Stimulated activated CD4-positive, alpha-beta T cell treated with anti-CD3 and anti-CD28 coated beads, Interleukin-15, amount 100 ng/mL, for 24 hours (primary cell): ENCODE measurements at places on chromosomes 11 and 22.

GRCh38 chr11:59678118-59678812 is 9.4 kb upstream of the PATL1 start:
- DNase-seq: no peak

DNA sequence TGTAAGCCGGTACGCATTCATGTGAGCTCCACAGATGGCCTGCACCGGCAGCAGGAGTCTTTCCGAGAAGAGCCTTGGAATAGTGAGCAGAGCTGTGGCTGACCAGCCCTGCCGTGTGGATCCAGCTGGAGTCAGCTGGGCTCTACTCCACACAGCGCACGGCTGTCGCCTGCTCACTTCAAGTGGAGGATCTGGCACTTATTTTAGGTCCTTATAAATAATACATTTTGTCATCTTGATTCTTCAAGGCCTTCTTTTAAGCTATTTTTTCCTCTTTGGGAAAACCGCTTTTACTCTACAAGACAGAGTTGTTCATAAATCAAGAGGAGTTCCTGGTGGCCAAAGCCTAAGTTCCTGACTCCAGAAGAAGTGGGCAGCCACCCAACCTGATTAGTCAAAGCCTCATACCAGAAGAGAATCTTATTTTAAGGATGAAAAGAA is 93.8 kb downstream of the KCNC1 start:
- no peak for DNase-seq

DNA sequence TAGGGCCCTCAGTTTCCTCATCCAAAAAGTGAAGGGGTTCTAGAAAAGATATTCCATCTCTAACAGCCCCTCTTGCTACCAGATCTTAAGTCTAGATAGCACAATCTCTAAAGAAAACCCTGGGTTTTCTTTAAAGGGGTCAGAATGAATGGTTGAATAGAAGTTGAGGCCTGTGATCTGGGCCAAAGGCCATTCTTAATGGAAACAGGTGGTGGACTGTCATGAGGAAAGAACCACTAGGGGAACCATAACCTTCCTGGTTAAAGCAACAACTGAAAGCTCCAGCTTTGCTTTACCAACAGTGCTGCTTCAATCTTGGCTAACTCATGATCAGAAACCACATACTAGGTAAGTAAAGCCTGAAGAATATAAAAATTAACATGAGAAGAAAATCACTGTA is 1.8 kb downstream of the CELF1 start:
- no peak for DNase-seq

DNA sequence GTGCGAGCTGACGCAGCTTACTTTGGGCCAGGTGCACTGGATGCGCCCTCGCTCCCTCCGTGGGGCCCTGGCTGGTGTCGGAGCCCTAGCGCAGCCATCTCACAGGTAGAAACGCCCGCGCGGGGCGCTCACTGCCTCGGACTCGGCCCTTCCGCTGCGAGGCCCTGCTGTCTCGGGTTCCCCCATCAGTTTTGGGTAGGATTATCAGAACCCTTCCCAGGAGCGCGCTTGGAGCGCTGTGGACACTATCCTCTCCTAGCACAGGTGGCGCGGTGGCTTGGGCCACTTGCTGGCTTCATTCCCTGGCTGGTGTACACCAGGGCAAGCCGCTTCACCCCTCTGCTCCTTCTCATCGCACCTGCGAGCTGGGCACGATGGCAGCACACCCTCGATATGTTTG is 35.7 kb upstream of the B3GAT1 start:
- no peak for DNase-seq

- no peak for DNase-seq
Observed at GRCh38 chr11:65321828-65322485, 7.3 kb downstream of the CDC42EP2 start.

GRCh38 chr11:115178705-115179104 is 325.5 kb downstream of the CADM1 start:
- DNase-seq: no peak

GRCh38 chr11:60077216-60077817 is 11.1 kb upstream of the MS4A2 start:
- DNase-seq: no peak

- DNase-seq: peak; percentile 49
Observed at GRCh38 chr22:46054091-46055073, 77.4 kb upstream of the WNT7B start.

- DNase-seq: no peak
Observed at GRCh38 chr22:46099740-46100139, 50.6 kb upstream of the PPARA start.

DNA sequence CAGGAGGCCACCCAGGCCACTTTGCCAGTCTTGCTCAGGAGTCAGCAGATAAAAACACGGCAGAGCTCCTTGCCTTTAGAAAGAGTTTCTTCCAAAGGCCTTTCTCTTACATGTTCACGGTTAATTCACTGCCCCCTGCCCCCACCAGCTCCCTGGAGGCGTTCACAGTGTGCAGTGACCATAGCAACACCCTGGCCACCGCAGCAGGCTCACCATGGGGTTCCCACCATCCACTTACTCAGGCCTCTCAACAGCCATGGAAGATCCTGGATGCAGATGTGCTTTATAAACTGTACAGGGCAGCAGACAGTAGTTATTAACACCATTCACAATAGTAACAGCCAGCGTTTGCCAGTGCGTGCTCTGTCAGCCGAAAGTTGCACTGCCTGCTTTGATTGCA is 10.6 kb upstream of the MYO7A start:
- DNase-seq: no peak

DNA sequence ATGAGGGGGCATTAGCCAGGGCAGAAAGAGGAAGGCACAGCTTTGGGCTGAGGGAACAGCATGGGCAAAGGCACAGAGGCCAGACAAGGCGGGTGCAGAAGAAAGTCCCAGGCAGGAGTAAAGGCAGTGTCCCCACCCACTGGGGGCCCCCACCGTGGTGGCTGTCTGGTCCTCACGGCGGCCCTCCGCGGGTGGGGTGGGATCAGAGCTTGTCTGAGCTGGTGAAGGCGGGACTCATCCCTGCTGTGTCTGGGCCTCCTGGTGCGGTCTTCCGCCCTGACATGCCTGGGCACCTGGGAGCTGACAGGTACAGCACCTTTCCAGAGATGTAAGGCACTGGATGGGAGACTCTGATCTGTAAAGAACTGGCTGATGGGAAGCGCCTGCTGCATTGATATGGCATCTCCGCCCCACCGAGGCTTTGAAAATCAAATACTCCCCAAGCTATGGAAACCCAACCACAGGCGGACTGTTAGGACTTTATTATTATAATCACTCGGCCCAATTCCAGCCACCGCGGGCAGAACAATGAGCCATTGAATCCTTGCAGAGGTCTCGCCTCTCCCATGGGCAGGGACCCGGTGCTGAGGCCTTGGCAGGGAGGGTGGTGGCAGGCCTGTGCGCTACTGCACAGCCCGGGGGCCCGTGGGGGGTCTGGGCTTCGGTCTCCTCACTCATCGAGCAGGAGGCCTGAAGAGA is 14.2 kb upstream of the GNB1L start:
- peak; percentile 1 for DNase-seq

DNA sequence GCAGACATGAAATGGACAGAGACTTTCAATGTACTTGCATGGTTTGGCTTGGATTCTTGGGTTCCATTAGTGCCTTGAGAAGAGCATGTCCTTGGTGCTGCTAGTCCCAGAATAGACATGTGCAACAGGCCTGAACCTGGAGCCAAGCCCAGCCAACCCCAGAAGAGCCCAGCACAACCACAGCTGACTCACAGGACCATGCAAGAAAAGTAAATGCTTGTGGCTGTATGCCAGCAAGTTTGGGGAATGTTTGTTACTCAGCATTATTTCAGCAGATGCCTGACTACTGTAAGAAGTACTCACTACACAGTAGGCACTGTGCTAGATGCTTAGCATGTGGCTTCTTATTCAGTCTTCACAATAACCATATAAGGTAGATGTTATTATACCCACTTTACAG is 39.2 kb upstream of the HMGXB4 start:
- DNase-seq: no peak

- peak; percentile 49 for DNase-seq
Observed at GRCh38 chr11:35141571-35141971, 2.6 kb downstream of the CD44 start.

- no peak for DNase-seq
Observed at GRCh38 chr11:72088076-72088808, 7.6 kb downstream of the LRRC51 start.

- DNase-seq: peak; percentile 12
Observed at GRCh38 chr11:970319-970871, 44.7 kb downstream of the AP2A2 start.

GRCh38 chr11:103076361-103076760 is 15.6 kb downstream of the DCUN1D5 start:
- DNase-seq: no peak

GRCh38 chr11:76770642-76771445 is 12.3 kb upstream of the TSKU start:
- DNase-seq: no peak

DNA sequence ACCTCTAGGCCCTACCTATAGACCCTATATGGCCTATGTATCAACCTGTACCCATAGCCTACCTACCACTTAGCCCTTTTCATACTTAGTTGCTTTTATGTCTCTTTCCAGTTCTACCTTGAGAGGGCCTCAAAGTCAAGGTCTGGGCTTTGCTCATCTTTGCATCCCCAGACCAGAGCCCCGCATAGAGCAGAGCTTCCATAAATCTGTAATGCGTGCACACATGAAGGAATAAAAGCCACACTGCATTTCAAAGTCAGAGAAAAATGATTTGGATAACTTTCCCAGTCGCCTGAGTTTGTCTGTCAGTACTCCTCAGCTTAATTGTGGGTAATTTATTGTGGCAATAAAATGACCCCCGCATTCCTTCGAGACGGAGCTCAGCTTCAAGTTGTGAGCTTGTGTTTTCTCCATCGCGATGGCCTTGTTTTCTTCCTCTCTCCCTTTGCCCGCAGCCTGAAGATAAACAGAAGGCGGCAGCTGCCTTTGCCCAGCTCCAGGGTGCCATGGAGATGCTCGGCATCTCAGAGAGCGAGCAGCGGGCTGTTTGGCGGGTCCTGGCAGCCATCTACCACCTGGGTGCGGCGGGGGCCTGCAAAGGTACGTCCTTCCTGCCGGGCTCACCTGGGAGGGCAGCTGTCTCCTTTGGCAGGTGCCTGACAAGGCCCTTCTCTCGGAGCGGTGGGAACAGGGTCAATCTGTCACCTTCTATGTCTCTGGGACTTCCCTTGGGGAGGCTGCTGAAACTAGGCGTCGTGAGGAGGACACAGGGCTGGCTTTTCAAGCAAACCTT is 55.7 kb downstream of the MYO18B start:
- no peak for DNase-seq

DNA sequence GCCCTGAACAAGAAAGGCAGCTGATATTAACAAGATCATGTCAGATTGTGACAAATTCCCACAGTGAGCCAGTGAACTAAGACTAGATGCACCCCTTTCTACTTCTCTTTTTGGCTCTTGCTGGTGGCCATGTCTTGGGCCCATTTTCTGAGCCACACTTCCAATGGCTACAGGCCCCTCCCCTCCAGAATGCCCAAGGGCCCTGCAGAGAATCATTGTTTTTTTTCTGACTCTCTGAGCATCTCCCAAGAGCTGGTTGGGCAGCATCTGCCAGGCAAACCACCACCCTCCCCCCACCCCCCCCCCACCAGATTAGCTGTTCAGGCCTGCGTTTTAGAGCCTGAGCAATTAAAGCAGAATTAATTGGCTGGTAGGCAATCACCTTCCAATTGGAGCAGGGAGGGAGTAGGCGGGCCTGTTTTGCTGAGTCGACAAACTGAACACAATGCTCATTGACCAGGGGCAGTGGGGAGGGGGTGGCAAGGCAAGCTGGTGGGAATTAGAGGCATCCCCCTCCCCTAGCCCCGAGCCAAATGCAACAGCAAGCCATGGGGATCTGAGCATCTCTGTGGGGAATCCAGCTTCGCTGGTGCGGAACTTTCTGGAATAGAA is 541.4 kb downstream of the MN1 start:
- no peak for DNase-seq

GRCh38 chr11:32829680-32830412 is at the start of gene PRRG4:
TSS of gene PRRG4 (plus strand) at chr11:32829927. CDS start at chr11:32830530, 603 bp downstream.
- peak; percentile 73 for DNase-seq

GRCh38 chr11:26620282-26621045 is 48.4 kb upstream of the MUC15 start:
- DNase-seq: no peak

- no peak for DNase-seq
Observed at GRCh38 chr11:50088231-50088630, 55.6 kb downstream of the OR4C45 start.

- no peak for DNase-seq
Observed at GRCh38 chr22:23068832-23069385, 1.4 kb upstream of the GNAZ start.

DNA sequence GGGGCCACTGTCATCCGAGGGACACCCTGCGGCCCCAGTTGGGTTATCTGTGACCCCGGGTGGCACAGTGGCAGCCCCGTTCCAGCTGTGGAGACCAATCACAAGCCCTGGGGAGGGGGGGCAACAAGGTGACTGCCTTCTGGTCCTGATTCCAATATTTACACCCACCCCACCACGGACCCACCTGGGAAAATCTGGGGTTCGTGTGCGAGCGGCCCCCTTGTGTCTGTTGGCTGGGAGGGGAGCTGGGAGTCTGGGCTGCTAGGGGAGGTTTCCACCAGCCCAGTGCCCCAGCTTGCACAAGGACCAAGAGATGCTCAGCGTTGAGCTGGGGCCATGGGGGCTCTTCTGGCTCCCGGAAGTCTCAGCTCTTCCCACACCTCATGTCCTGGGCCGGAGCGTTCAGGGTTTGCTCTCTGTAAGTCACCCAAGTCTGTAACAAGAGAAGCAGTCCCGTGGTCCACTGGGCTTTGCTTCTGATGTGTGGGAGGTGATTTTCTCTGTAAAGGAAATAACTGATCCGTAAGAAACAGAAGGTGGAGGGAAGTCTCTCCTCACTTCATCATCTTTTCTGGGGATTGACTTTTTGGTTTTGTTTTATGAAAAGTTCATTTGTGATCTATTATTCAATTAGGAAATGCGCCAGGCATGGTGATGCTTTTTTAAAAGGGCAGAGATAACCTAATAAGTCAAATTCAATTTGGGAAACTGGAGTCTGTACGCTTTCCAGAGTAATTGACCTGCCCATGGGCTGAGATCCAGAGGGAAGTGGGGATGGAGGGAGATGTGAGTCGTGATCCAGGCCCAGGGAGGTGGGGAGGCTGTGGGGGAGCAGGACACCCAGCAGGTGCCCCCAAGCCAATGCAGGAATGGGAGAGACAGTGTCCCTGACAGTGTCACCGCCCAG is 22.4 kb upstream of the GAL start:
- no peak for DNase-seq

GRCh38 chr11:111573821-111574249 is 28.4 kb upstream of the SIK2 start:
- no peak for DNase-seq

- no peak for DNase-seq
Observed at GRCh38 chr11:120540744-120541465, 29.4 kb downstream of the GRIK4 start.

DNA sequence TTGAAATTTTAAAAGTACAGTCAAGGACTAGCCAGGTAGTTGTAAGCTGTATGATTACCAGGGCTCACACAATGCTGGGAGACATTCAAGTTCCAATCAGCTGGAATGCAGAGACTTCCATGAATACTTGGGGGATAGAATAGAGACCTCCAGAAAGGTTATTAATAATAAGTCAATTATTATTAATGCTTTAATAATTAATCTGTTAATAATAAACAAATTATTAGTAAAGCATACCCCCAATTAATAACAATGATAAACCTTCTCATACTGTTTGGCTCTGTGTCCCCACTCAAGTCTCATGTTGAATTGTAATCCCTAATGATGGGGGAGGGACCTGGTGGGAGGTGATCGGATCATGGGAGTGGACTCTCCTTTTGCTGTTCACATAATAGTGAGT is 14.6 kb upstream of the MS4A6A start:
- no peak for DNase-seq
